Mesangial cell (primary cell): ENCODE measurements at places on chromosomes 5 and 9. TPM values are rescaled to one million over a fixed set of nuclear protein-coding genes. Genes with fewer than 3 reads are reported as not detected.

Gene NSG2
- total RNA-seq = not detected in 2 replicates

Gene FAM151B
- total RNA-seq = 0.16 and 0.89 TPM in 2 replicates

Gene PCDHGA7
- 0.49 and 4.1 TPM in 2 replicates for total RNA-seq

Gene FOXD4L3
- not detected in 2 replicates for total RNA-seq

Gene KIF20A
- total RNA-seq = 4.8 and 102 TPM in 2 replicates

Gene CCDC171
- 0.98 and 1.8 TPM in 2 replicates for total RNA-seq
